ENCODE measurements at places on chromosomes 2 and 18.

GRCh38 chr2:232353096-232353495 is 25.5 kb upstream of the ALPP start:
- DNase-seq, result no peak

DNA sequence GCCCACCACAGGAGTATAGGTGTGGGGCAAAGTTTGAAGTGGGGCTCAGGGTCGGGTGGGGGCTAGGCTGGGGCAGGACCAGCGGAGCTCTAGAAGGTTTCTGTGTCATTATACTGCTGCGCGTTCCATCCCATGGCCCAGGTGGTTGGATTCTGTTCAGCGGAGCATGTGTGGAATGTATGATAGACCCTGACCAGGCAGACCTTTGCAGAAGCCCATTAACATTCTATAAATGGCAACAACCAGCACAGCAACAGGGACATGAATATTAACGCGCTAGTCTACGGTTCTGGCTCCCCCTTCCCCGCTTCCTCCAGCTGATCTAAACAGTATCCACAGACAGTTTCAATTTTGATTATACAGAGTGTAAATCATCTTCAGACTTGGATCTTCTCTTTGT is 4.1 kb upstream of the PRKCE start:
- no peak for DNase-seq

DNA sequence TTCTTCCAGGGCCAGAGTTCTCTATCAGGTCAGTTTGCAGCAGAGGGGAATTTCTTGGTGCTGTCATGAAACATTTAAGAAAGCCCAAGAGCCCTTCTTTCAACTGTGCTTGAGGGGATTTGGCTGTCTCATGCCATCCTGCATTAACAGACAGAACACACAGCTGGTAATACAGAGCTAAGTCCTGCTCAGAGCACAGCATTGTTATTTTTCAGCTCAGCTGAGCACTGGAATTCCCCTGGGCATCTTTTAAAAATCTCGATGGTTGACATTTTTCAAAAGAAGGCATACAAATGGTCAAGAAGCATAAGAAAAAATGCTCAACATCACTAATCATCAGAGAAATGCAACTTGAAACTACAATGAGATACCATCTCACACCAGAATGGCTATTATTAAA is 14.9 kb upstream of the IL1R2 start:
- DNase-seq, result no peak

DNA sequence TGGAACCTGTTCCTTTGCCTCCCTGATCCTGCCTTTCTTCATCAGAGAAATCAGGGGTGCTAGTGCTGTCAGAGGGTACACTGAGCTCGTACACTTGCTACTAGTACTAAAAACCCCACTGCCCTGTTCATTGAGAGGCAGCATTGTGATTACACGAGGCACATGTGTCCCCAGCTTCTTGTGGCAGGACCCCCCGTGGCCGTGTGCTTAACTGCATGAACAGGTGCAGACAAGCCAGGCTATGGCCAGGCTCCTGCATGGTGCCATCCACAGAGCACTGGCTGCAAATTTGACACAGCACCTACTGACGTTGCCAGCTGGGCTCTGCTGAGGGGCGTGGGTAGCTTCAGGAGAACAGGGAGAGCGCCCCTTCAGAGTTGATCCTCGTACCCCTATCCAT is 248.4 kb downstream of the GLI2 start:
- no peak for DNase-seq

GRCh38 chr2:179741317-179741716 is 120.1 kb downstream of the ZNF385B start:
- no peak for DNase-seq

DNA sequence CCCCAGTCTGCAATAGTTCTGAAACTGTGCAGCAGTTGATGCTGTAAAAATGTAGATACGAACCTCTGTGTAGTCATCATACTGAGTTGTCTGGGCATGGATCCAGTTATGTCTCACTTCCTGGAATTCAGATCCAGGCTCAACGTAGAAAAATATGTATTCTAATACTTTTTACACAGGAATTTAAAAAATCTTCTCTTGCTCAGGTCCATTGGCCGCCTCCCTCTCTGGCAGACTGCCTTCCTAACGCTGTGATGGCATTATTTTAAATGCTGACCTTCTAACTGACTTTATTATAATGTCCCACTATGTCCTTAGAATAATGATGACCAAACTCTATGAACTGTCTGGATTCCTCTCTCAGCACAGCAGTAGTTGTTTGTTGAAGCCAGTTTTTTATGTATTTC is 119.6 kb downstream of the FEZ2 start:
- DNase-seq, result peak; percentile 90

GRCh38 chr2:240452462-240453256 is 17.2 kb downstream of the GPC1 start:
- peak; percentile 49 for DNase-seq

DNA sequence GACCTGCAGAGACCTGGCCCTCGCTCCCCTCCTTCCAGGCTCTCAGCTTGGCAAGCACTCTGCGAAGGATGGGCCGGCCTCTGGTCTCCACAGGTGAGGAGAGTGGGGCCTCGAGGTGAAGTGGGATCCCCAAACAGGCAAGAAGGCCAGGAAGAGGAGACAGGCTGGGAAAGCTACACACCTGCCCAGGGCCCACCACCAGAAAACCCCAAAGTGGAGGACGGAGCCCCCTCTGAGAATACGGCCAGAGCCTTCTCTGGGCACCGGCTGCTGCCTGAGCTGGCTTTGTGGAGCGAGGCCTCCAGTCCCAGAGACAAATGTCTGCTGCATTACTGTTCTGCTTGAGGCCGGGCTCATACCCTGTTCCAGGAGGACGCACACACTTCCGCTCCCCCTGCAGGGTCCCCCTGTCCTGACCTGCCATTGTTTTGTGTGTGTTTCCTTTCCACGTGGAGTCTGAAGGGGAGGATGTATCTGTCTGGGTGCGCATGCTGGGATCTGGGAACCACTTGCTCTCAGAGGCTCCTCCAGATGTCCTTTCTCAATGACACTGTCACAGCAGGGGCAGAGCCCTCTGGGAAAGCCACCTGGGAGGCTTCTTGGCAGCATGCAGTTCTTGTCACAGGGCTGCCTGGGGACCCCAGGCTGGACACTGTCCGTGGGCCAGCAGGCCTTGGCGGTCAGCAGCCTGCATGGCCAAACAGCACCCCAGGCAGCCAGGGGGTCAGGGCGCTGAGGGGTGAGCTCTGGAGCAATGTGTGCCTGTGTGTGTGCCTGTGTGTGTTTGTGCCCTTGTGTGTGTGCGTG is 20.8 kb downstream of the KCNF1 start:
- DNase-seq, result no peak

GRCh38 chr2:102399499-102400141 is 23.3 kb upstream of the IL18RAP start:
- DNase-seq, result no peak

GRCh38 chr2:205066081-205066480 is 520.8 kb downstream of the PARD3B start:
- DNase-seq, result no peak

GRCh38 chr2:225797394-225797793 is 397.9 kb downstream of the NYAP2 start:
- no peak for DNase-seq

GRCh38 chr2:207825045-207825954 is 55.6 kb upstream of the FZD5 start:
- DNase-seq, result no peak

GRCh38 chr18:24378598-24378997 is 19.0 kb downstream of the OSBPL1A start:
- DNase-seq, result no peak

DNA sequence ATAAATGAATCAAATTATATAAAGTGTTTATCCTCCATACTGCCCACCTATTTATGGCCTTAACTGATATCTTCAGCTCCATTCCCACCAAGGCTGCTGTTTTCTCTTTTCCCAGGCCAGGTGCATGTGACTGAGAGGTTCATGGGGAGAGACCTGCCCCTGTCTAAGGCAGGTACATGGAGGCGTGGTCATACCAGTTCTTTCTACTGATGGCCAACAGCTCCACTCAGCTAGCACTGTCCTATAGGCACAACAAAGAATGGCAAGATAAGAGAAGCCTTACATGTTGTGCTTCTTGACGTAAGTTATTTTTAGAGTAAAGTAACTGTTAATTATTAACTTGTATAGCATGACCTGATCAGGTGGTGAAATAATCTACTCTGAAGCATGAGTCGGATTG is 16.8 kb downstream of the AKAIN1 start:
- DNase-seq, result no peak

GRCh38 chr18:56089612-56090258 is 501.7 kb upstream of the TCF4 start:
- no peak for DNase-seq

DNA sequence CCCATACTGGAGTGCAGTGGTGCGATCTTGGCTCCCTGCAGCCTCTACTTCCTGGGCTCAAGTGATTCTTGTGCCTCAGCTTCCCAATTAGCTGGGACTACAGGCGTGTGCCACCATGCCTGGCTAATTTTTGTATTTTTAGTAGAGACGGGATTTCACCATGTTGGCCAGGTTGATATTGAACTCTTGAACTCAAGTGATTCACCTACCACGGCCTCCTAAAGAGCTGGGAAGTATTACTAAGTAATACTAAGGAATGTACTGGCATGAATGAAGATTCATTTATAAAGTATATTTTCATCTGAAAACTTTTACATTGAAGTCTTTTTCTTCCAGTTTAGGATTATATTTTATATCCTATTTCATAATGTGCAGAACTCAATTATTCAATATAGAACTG is 38.1 kb downstream of the NUP35 start:
- DNase-seq, result peak; percentile 47

DNA sequence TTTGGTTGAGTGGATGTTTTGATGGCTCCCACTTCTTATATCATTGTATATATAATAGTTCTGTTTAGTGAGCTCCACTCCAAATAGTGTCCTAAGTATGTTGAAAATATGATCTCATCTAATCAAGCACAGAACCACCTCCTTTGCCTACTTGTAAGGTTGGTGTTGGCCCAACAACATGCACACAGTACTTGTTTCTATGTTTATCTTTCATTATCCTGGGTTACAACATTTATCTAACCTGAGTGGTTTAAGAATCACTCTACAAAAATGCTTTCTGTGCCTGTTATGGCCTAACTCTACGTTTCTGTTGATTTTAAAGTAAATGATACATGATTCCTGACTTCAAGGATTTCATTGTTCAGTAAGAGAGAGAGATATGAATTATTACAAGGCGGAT is 281.9 kb downstream of the FIGN start:
- no peak for DNase-seq

GRCh38 chr2:184338771-184339170 is 259.6 kb upstream of the ZNF804A start:
- no peak for DNase-seq

- no peak for DNase-seq
These were observed 89.0 kb downstream of the ZNF532 start for GRCh38 chr18:58953627-58954026.

GRCh38 chr18:332721-333510 is 65.1 kb upstream of the THOC1 start:
- DNase-seq, result no peak

DNA sequence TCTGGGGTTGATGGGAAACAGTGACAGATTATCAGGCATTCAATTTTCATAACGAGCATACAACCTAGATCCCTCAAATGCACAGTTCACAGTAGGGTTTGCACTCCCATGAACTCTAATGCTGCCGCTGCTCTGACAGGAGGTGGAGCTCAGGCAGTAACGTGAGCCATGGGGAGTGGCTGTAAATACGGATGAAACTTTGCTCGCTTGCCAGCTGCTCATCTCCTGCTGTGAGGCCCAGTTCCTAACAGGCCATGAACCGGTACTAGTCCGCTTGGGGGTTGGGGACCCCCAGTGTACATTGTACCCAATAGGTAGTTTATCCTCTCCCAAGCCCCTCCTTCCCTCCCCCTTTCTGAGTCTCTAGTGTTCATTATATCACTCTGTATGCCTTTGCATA is 94.6 kb downstream of the PTH2R start:
- DNase-seq, result peak; percentile 3

- DNase-seq, result no peak
These were observed 600.4 kb upstream of the KLHL29 start for GRCh38 chr2:22784566-22784965.

DNA sequence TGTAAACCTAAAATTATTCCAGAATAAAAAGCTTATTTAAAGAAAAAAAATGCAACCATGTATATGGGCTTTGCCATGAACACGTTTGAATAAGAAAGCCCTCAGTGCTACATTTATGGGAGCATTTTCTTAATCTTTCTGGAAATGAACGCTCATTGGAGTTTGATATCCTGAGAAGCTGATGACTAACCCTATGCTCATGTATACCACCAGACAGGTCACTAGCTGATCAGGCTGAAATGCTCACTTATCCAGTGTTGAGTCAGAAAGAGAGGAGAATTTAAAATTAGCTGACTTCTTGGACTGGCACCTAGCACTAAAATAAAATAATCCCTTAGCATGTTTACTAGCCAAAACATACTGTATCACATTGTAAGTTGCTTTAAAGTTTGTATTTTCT is 254.9 kb upstream of the SIX3 start:
- peak; percentile 60 for DNase-seq

DNA sequence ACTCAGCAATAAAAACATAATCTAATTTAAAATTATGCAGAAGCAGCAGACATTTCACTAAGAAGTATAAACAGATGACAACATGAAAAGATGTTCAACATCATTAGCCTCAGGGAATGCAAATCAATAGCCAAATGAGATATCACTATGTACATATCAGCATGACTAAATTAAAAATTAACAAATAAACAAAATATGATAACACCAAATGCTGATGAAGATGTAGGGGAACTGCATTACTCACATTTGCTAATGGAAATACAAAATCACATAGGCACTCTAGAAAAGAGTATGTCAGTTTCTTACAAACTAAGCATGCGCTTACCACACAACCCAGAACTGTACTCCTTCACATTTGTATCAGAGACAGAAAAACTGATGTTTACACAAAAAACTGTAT is 487.2 kb upstream of the REG3G start:
- DNase-seq, result no peak

GRCh38 chr2:149622343-149622742 is 34.8 kb upstream of the MMADHC start:
- DNase-seq, result no peak

DNA sequence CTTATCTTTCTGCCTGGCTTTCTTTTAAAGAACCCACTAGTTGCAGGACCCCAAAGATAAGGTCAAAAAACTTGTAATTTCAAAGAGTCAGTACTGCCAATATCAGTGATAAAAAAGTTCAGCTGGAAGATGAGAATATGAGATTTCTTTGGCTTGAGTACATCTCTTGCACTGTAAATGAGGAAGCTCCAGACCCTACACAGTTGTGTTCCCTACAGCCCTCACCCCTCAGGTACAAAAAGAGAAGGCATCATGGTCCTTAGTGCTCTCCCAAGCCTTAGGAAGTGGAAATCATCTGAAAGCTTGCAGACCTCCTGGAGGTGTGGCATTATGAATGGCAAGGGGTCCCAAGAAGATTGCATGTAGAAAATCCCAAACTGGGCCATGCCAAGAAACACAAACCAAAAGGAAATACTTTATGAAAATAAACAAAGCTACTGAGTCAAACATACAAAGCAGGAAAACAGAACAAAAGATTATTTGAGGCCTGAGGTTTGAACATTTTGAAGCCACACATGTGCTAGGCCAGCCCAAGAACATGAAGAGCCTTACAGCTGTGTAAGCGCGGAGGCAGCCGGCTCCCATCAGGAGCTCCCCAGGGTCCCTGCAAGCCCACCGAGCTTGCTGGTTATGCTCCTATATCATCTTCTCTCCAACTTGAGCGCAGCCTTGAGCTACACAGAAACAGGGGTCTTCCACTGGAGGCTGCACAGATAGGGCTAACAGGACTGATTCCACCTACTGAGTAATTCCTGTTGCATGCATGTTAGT is 217.0 kb downstream of the OSR1 start:
- no peak for DNase-seq

GRCh38 chr2:226862623-226863022 is 26.8 kb downstream of the RHBDD1 start:
- DNase-seq, result no peak

GRCh38 chr2:64222351-64222750 is 78.1 kb upstream of the PELI1 start:
- DNase-seq, result no peak
